ENCODE measurements at places on chromosomes 7 and 10.

GRCh38 chr10:21497177-21497807, 28.2 kb downstream of the SKIDA1 start:
- no peak for DNase-seq

- DNase-seq: no peak
These were observed 484.1 kb upstream of the ZMIZ1 start for GRCh38 chr10:78584681-78585080.

GRCh38 chr10:92937876-92938275, 89.6 kb downstream of the EXOC6 start:
- DNase-seq: no peak

DNA sequence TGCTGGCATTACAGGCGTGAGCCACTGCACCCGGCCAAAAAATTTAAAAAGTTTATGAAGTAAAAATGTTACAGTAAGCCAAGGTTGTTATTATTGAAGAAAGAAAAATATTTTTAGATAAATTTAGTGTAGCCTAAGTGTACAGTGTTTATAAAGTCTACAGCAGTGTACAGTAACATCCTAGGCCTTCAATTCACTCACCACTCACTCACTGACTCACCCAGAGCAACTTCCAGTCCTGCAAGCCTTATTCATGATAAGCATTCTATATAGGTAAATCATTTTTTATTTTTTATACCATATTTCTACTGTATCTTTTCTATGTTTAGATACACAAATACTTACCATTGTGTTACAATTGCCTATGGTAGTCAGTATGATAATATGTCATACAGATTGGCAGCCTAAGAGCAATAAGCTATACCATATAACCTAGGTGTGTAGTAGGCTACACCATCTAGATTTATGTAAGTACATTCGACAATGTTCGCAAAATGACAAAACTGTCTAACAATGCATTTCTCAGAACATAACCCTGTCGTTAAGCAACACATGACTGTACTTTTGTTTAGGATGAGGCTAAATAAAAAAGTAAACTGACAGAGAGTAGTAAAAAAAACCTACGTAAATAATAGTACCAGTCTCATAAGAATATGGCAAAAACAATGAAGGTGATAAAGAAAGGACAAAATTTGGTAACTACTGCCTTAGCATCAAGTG, 77.8 kb upstream of the FAM133B start:
- DNase-seq: no peak

DNA sequence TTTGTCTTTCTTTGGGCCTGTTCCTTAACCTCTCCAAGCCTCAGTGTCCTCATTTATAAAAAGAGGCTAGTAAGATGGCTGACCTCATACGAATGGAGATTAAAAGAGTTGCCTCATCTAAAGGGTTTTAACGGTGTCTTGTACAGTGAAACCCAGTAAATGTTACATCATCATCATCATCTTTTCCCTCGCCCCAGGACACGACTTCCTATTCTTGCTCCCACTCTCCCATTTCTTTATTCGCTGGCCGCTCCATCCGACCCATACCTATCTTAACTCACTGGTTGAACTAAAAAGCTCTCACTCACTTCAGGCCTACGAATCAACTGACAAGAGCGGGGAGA, 554 bp downstream of the FRA10AC1 start:
- no peak for DNase-seq

DNA sequence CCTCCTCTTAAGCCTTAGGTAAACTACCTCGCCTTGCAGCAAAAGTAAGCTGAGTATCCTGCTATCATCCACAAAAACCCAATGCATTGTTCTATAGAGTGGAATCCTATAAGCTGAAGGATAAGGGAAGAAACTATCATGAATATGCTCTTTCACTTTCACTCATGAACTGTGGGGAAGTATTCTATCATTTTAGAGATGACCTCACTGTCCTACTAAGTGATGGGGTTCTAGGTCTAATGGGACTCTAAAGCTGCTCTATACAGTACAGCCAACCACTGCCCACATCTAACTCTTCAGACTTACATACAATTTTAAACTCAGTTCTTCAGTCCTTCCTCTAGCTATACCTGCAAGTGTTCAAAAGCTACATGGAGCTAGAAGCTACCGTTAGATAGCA, 16.2 kb downstream of the MKRN1 start:
- no peak for DNase-seq

DNA sequence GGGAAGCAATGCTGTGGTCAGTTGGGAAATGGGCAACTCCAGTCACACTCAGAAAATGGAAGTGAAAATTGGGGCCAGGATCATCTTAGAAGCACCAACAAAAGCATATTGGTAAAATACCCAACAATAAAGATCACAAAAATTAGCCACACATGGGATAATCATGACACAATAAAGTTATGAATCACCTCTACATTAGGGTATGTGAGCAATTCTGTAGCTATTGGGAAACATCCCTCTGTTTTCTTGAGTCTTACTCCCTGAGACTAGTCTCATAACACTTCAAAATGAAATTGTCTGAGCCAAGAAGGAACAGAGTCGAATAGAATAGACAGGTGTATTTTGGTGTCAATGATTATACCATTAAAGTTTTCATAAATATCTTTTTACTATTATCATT, 178.3 kb downstream of the DYNC1I1 start:
- no peak for DNase-seq

- no peak for DNase-seq
These were observed 96.4 kb downstream of the MARCHF5 start for GRCh38 chr10:92387289-92387940.

- DNase-seq: no peak
These were observed 220.5 kb downstream of the MAD1L1 start for GRCh38 chr7:2012044-2012900.

- no peak for DNase-seq
These were observed 238.1 kb upstream of the CSTF2T start for GRCh38 chr10:51937308-51938140.

GRCh38 chr7:158070222-158070920, 517.3 kb downstream of the PTPRN2 start:
- DNase-seq: no peak

DNA sequence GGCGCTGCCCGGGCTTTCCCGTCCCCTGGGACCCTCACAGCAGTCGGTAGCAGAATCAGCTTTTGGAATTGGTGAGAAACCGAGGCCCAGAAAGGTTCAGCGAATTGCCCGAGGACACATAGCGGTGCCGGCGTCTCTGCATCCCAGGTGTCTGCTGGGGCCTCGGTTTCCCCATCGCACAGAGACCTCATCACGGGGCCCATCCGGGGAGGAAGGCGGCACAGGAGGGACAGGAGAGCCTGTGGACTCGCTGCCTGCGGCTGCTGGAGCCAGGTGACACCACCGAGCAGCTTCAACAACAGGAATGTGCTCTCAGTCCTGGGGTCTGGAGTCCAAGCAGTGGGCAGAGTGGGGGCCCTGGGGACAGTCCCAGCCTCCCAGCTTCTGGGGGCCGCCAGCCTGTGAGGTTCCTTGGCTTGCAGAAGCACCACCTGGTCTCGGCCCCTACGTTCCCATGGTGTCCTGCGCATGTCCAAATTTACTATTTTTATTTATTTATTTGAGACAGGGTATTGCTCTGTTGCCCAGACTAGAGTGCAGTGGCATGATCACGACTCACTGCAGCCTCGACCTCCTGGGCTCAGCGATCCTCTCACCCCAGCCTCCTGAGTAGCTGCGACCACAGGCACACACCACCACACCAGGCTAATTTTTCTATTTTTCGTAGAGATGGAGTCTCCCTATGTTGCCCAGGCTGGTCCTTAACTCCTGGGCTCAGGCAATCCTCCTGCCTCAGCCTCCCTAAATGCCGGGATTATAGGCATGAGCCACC, 539 bp upstream of the COX19 start:
- no peak for DNase-seq

GRCh38 chr10:48271047-48271730, 3.3 kb downstream of the FRMPD2 start:
- no peak for DNase-seq

DNA sequence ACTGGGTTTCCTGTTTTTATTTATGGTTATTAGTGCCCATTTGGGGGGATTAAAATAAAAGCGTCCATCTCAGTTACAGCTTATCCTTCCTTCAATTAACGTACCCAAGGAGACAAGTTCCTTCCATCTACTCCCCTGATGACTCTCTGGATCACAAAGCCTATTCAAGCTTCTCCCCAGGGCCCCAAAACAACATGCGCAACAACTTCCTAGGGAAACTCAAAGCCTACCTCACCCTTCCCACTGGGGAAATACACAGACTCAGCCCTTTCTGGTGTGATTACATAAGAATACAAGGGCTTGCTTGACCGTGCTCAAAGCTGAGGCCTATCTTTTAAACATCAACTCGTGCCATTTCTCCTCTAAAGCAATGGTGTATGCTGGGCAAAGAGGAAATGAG, 112.4 kb downstream of the CDK6 start:
- DNase-seq: no peak

DNA sequence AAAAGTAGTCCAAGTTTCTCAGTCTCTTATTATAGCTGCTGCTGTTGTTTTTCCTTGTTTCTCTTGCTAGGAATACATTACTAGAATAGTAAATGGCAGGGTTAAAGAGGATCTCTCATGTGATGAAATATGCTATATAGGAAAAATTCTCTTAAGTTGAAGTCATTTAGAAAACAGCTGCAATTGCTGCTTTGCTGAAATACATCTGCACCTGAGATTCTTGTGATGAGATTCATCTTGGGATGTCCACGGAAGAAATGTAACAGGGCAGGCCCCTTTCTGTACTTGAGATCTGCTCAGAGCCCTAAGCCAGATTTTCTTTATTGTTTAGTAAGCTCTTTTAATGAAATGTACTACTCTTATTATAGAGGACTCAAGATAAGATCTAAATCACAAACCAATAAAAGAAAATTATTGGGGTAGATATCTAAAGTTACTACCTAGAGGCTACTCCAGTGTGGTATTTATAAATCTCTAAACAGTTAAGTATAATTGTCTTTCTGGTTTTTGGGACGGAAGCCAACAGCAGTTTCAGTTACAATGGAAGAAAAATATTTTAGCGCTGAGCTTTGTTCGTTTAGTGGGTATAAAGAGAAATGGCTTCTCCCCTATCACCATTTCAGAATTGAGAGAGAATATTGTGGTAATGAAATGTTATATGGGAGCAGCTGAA, 701.5 kb downstream of the KCNMA1 start:
- DNase-seq: no peak

GRCh38 chr7:116436305-116436826, 63.2 kb upstream of the CAV2 start:
- no peak for DNase-seq

DNA sequence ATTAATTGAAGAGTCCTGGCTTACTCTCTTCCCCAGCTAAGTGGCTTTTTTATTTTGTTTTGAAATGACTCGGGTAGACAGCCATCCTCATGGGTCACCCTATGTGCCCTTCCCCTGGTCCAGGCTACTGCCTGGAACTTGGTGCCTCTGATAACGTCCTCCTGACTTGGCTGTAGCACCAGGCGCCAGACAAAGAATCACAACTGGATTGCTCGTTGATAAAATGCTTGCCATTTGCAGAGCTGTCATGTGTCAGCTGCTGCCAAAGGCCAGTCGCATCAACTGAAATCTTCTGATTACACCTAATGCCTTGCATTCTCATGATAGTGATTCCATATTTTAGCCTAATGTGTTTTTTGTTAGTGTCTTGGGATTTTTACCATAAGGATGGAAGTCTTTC, 27.4 kb upstream of the ABLIM1 start:
- no peak for DNase-seq

- DNase-seq: no peak
These were observed 194.3 kb downstream of the SORCS3 start for GRCh38 chr10:104835422-104835821.

DNA sequence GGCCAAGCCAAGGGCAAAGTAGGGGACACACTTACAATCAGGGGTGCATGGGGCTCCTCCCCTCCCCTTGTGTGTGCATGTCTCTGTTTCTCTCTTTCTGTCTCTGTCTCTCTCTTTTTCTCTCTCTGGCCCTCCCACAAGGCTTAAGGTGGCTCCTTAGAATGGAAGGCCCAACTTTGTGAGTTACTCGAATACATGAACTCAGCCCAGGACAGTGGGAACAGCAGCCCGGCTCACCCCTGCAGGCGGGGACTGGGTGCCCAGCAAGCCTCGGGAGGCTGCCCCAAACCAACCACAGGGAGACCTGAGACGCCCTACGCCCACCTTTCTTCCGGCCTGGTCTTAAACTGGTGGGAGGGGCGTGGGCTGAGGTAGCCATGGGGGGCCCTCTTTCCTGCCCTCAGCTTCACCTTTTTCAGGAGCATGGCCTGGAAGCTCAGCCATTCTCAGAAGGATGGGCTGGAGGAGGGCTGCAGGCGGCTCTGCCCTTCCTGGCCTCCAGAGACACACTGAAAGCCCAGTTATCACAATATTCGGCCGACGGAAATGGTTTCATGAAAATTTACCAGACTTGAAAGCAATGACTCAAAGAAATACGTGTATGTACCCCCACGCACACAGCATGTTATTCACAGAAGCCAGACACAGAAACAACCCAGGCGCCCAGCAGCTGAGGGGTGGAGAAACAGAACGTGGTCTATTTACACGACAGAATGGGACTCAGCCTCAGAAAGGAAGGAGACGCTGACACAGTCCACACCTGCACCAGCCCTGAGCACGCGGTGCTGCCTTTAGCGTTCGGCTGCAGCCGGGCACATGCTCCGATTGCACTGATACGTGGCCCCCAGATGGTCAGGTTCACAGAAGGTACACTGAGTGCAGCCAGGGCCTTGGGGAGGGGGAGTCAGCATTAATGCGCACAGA, 229.5 kb downstream of the PTPRN2 start:
- no peak for DNase-seq

GRCh38 chr7:74526780-74527179, 73.1 kb downstream of the GTF2IRD1 start:
- no peak for DNase-seq

DNA sequence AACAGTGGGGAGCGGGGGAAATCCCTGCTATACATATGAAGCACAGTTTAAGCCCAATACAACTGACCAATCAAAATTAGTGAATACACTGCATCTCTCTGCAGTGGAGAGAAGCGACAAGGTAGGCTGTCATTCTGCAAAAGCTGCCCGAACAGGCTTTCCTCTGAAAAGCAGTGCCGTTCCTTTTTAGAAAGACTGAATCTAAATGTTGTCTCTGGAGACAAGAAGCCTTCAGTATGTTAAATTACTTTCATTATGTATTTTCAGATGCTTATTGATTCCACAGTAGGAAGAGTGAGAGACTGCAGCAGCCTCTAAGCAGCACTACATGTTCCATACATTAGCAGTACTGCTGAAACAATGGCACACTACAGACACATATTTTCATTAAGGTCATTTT, at the start of gene GPR22:
Gene GPR22, plus strand, starts transcription at position 129 of the 400 bp plus-strand sequence. CDS start 4,004 bp downstream, outside the sequence.
- no peak for DNase-seq

DNA sequence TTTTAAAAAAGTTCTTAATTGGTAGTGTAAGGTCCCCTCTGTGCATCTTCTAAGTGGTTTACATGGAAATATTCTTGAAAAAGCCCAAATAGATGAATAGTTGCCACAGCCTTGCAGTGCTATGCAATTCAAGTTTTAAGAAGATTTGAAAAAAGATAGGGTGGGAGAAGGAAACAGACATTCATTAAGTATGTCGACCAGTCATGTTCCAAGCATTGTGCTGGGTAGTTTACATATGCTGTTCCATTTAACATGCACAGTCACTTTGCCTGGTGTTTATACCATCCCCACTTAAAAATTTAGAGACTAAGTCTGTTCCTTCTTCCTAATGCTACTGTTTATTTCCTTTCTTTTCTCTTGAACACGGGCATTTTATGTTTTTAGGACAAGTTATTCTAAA, 28.1 kb upstream of the NAMPT start:
- no peak for DNase-seq

Measured in stimulated activated CD4-positive, alpha-beta T cell treated with anti-CD3 and anti-CD28 coated beads, Interleukin-1b, Interleukin-23, amount 100 ng/mL, for 24 hours (primary cell).